WERI-Rb-1 (cell line): ENCODE measurements at places on chromosomes 1 and 21.

- no peak for DNase-seq
Observed at GRCh38 chr21:42022091-42022430, 11.9 kb upstream of the ZBTB21 start.

GRCh38 chr21:35234725-35235124 lies 185.6 kb upstream of the RUNX1 start:
- no peak for DNase-seq

DNA sequence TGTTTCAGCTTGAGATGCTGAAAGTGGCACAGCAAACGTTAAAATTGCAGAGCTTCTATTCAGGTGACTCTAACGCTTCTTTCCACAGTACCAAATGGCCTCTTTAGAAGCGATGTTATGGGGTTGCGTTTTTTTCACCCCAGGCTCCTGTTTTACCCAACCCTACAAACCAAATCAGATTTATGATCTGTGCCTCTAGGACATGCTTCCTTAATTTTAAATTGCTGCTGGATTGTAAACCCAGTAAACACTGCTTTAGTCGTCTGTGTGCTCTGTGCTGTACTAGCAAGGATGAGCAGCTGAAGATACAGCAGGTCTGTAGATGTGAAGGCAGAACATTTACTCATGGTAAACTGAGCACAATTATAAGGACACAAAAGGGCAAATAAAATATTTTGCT lies 13.0 kb downstream of the KCNK2 start:
- DNase-seq = no peak

DNA sequence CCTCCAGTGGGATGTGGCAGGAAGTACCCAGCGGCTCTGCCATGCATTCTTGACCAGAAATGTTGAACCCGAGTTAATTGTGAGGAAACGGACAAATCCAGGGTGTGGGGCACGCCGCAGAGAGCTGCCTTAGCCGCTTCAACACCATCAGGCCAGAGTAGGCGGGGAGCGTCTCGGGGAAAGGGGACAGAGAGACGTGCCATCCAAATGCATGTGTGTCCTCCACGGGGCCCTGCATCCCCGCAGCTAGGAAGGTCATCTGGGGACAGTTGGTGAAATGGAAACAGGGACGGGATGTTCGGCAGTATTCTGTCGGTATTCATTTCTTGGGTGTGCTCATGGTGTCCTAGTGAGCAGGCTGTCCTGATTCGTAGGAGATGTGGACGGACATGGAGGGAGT lies 59.1 kb upstream of the TRAPPC10 start:
- DNase-seq = no peak

- no peak for DNase-seq
Observed at GRCh38 chr1:1168451-1169411, 4.9 kb upstream of the TTLL10 start.

DNA sequence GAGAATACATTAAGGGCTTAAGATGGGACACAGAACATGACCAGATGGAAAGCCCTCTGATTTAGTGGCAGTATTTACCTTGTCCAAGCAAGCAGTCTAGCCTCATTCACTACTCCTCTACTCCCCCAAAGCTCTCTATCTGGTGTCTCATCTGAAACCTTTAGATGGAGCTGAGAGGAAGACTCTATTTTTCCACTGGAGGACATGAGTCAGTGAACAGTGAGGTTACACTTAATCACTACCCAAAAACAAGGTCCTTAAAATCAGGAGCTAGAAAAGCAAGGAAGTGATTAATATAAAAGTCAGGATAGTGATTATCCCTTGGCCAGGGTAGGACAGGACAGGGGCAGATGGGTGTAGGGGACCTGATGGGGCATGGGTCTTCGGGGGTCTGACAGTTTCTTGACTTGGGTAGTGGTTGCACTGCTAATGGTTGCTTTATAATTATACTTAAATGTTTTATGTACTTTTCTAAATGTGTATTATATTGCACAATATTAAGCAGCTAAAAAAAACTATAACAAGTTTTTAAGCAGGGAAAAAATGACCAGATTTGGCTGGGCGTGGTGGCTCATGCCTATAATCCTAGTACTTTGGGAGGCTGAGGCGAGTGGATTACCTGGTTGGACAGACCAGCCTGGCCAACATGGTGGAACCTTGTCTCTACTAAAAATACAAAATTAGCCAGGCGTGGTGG lies 3.0 kb downstream of the PTPN22 start:
- no peak for DNase-seq

- DNase-seq = no peak
Observed at GRCh38 chr1:2991753-2992495, 29.3 kb upstream of the ACTRT2 start.

- no peak for DNase-seq
Observed at GRCh38 chr1:235072096-235072495, 56.5 kb downstream of the TOMM20 start.

DNA sequence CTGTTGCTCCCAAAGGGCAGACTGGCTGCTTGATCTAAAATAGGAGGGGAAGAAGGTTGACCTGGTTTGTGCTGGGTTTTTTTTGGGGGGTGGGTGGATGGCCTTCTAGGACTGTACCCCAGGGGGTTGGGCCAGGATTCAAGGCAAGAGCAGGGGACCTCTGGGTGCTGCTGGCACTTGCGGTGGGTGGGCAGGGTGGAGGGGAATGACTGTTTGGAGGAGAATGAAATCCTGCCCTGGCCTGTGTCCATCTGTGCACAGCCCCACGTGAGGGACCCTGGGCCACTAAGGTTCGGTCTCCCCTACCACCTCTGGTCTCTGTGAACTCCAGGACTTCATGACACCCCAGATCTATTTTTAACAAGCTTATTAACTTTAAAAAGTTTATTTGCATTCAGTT lies 414.2 kb downstream of the PTPRU start:
- DNase-seq = peak; percentile 0

DNA sequence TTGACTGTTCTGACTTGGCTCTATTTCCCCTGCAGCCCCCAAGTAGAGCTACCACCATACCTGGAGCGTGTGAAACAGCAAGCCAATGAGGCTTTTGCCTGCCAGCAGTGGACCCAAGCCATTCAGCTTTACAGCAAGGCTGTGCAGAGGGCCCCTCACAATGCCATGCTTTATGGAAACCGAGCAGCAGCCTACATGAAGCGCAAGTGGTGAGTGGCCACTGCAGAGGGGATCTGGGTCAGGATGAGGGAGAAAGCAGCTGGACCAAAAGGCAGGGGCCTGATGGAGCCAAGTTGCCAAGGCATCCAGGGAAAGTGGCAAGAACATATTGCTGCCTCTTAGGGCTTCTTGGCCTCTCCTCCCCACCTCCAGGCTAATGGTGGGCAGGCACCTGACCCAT lies 24.1 kb upstream of the TMEM222 start:
- no peak for DNase-seq

GRCh38 chr1:60160141-60160540 lies 86.6 kb upstream of the C1orf87 start:
- no peak for DNase-seq

DNA sequence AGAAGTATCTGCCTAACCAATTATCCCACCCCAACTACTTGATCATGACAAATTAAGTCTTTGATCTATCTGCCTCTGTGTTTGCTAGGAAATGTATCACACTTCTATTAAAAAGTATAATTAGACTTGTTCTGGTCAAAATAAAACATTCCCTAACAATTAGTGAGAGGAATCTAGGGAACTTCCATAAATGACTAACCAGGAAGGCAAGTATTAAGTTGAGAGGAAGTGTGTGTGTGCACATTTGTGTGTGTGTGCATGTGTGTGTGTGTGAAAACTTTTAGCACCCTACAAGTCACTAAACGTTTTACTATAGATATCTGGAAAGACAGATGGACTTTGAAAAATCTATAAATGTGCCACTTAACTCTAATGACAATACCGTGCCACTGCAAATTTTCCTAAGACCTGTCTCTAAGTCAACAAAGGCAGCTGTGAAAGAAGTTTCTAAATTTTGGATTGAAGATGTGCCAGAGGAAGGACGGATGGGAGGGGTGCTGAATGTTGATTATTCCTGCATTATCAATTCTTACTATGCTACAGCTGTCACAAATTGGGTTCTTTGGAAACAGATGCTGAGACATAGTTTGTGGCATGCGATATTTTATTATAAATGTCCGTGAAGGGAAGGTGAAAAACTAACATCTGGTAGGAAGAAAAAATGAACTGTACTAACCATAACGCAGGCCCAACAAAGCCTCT lies 567.1 kb downstream of the PTPRC start:
- no peak for DNase-seq

DNA sequence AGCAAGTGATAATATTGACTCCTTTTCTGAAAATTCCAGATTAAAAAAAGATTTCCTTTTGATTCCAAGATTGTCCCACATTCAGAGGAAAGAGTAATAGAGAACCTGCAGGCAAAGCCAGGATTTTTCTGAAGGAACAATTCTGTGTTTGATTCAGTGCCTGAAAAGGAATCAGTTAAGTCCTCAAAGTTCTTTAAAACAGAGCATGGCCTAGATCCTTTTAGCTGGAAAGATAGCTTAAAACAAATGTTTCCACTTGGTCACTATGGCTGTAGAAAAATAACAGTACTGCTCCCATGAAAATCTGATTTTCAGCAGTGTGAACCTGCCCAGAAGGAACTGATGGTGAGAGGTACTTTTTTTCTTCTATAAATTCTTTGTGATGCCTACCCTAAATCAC lies 41.8 kb downstream of the HS2ST1 start:
- DNase-seq = no peak

DNA sequence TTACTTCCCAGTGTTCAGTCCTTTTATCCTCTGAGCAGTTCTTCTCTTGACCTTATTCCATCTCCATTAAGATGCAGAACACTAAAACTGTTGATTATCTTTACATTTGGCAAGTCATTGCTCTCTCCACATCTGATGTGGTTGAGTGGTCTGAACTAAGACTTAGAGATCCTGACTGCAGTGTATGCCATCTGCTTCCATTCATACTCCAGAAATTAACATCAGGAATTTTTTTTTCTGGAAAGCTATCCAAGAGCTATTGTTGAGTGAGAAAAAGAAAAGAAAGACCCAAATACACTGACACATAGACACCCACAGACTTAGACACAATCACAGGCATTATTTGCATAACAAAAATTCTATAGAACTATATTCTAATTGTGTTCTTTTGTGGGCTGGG lies 3.7 kb upstream of the TRIM62 start:
- DNase-seq = no peak

- no peak for DNase-seq
Observed at GRCh38 chr1:29532751-29533150, 296.4 kb downstream of the PTPRU start.

DNA sequence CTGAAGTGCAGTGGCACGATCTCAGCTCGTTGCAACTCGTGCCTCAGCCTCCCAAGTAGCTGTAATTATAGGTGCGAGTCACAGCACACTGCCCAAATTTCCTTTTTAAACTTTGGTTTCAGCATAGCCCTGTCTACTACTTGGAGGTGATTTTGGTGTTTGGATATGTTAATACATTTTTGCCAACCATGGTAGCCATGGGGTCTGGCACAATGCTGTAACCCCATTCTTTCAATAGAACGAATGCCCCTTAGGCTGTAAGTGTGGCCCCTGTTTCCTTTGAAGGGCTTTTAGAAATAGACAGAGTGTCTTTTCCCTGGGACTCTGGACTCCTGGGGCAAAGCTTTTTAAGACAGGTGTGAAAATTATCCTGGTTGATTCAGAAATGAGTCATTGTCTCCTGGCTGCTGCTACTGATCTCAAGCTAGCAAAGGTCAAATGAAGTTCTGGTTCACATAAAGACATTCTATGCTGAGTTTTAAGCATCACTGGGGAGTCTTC lies 141.1 kb upstream of the RUNX1 start:
- DNase-seq = no peak

DNA sequence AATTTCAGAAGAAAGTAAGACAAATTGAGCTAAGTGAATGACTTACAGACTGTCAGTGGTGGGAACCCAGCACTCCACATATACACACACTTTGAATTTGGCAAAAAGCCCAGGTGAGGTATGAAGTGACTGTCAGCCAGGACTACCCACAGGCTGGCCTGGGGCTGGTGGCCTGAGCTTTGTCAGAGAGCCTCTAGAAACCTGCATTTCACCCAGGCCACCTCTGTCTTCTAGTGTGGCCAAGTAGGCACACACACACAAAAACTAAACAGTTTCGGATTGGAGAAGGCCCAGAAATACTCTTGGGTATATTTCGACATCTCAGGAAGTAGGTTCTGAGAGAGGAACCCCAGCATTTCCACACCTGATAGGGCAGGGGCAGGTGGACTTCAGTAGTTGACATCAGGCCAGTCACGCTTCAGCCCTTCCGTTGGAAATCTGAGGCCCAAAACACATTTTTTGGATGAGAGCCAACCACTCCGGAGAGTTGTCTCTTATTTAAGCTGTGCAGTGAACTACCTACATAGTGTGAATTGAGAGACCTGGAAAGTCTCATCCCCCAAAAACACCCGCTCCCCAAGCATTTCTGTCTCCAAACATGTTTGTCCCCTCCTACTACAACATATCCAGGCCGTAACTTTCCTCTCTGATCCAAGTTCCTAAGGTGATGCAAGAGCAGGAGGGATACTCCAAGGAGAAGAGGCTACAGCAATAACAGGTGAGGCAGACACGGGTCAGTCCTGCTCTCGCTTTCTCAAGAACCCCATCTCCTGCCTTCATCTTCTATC lies 167.2 kb upstream of the PROX1 start:
- DNase-seq = no peak

GRCh38 chr21:41802684-41803083 lies 35.8 kb upstream of the RIPK4 start:
- DNase-seq = no peak

DNA sequence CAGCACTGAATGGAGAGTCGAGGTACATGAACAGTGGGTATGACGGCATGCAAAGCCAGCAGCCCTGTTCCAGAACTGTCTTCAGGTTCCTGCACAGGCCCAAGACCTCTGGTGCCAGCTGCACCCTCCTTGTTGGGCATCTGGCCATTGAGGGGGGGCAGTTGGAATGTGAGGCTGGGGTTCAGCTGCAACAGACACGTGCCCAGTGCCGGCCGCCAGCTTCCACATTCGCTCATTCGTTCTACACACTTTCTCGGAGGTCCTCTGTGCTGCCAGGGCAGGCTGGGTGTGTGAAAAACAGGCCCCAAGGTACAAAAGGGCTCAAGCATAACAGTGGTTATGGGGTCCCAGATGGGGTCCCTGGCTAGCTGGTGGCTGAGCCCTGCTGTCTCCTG lies 37.9 kb upstream of the SLC19A1 start:
- peak; percentile 5 for DNase-seq

GRCh38 chr21:38637161-38637560 lies 138.9 kb upstream of the ERG start:
- DNase-seq = no peak

GRCh38 chr21:19197950-19198349 lies 794.4 kb upstream of the TMPRSS15 start:
- no peak for DNase-seq

- no peak for DNase-seq
Observed at GRCh38 chr1:181777812-181778211, 283.7 kb downstream of the ZNF648 start.

- no peak for DNase-seq
Observed at GRCh38 chr1:228353601-228354371, 52.8 kb downstream of the TRIM11 start.
